ENCODE measurements at places on chromosomes 6 and 20.

GRCh38 chr6:161186173-161186769 lies 87.6 kb downstream of the AGPAT4 start:
- DNase-seq = no peak

GRCh38 chr6:15109338-15110090 lies 136.4 kb upstream of the JARID2 start:
- DNase-seq = no peak

DNA sequence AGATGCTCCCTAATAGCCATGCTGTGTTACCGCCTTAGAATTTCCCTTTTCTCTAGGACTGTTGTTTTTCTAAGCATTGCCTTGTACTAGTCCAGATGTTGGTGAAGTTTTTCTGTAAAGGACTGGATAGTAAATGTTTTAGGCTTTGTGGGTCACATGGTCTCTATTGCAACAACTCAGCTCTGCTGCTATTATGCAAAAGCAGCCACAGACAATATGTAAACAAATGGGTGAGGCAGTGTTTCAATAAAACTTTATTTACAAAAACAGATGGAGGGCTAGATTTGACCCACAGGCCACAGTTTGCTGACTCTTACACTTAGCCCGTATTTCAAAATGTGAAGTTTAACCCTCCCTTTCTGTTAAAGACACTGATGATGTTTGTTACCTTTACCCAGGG lies 207.6 kb upstream of the MYLIP start:
- no peak for DNase-seq

- no peak for DNase-seq
Observed at GRCh38 chr6:33696548-33697518, 14.7 kb downstream of the UQCC2 start.

DNA sequence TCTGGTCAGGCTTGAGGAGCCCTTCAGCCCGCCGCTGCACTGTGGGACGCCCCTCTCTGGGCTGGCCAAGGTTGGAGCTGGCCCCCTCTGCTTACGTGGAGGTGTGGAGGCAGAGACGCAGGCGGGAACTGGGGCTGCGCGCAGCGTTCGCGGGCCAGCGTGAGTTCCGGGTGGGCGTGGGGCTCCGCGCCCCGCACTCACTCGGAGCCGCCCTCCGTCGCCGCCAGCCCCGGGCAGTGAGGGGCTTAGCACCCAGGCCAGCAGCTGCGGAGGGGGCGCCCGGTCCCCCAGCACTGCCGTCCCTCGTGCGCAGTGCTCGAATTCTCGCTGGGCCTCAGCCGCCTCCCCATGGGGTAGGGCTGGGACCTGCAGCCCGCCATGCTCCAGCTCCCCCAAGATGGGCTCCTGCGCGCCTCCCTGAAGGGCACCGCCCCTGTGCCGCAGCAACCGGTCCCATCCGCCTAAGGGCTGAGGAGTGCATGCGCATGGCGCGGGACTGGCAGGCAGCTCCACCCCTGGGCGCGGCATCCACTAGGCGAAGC lies 695.9 kb downstream of the EPHA7 start:
- no peak for DNase-seq

DNA sequence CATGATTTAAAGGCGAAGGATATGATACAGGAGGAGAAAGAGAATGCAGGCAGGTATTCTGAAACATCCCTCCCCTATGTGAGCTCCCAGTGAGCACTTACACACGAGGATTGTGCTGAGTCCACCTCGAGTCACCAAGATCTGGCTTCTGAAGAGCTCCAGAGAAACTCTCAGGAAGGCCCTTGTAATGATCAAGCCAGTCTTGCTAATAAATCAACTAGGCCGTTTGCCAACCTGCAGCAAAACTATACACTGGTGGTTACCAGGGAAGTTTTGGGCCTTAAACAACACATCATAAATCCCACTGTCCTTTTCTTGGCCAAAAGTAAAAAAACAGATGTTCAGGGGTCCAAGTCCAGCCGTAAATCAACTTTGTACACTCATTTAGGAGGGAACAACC lies 79.2 kb downstream of the STXBP5 start:
- no peak for DNase-seq

- no peak for DNase-seq
Observed at GRCh38 chr6:138653435-138653834, 120.1 kb upstream of the CCDC28A start.

GRCh38 chr6:46526607-46527006 lies 35.4 kb upstream of the RCAN2 start:
- no peak for DNase-seq

- no peak for DNase-seq
Observed at GRCh38 chr6:155678361-155678760, 222.7 kb upstream of the NOX3 start.

GRCh38 chr20:33846291-33846935 lies 35.3 kb downstream of the CHMP4B start:
- DNase-seq = no peak

- DNase-seq = no peak
Observed at GRCh38 chr20:54028276-54029011, 42.0 kb downstream of the BCAS1 start.

DNA sequence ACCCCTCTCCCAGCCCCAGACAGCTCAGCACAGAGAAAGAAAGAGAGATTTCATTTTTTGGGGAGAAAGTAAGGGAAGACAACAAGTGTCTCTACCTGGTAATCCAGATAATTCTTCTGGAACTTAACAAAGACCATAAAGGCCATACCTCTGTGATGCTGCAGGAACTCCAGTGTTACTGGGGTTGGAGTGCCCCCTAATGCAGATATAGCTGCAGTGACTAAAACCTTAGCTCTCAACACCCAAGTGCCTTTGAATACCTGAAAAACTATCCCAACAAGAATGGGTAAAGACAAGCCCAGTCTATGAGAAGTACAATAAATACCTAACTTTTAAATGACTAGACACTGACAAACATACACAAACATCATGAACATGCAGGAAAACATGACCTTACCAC lies 365.3 kb upstream of the PTCHD4 start:
- no peak for DNase-seq

- DNase-seq = no peak
Observed at GRCh38 chr6:22363714-22364239, 66.9 kb upstream of the PRL start.

DNA sequence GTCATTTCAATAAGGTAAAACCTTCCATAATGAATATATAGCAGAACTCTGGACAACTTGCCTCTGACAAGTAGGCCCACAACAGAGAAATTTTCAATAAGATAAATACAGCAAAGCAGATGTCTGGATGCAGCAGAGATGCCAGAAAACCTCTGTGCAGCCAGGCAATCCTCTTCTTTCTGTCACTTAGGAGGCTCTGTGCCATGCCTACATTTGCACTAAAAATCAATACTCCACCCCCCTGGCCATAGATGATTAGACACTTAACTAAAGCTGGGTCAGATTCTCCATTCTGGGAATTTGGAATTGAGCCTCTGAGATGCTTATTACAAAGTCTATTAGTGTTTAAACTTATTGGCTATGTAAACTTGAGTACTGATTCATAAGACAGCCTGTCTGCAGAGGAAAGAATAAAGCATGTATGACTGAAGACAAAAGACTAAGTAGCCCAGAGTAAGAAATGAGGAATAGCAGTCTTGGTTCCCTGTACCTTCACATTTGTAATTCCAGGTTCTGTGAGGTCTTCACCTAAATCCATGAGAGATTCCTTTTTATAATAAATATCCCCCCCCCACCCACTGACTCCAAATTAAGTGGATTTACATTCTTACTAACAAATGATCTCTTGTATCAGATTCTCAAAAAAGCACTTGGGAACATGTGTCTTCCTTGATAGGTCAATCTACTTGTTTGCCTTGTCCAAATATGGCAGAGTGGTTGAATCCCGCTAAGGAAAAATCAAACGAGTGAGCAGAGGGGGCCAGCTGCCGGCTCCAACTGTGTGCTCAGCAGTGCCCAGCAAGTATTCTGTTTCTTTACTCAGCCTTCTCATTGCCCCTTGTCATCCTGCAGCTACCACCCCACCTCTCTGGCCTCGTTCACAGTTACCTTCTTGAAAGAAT lies 20.4 kb downstream of the MAN1A1 start:
- DNase-seq = no peak

GRCh38 chr20:39623584-39624234 lies 661.6 kb downstream of the DHX35 start:
- no peak for DNase-seq

- no peak for DNase-seq
Observed at GRCh38 chr6:72476646-72477045, 145.2 kb upstream of the KCNQ5 start.

DNA sequence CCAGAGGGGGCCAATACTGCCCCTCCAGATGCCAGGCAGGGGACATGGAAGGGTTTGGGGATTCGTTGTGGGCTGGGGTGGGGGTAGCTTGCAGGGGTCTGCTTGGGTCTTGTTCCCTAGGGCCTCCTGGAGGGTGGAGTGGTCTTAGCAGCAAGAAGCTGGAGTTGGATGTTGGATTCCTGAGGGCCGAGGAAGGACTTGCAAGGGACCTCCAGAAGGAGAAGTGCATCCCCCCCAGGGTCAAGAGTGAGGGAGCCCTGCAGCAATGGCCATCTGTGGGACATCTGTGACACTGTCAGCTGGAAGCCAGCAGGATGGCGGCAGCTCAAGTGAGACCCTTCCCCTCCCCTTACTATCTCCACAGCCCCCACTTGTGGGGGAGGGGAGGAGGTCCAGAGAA lies 25.4 kb upstream of the CCN5 start:
- DNase-seq = no peak

DNA sequence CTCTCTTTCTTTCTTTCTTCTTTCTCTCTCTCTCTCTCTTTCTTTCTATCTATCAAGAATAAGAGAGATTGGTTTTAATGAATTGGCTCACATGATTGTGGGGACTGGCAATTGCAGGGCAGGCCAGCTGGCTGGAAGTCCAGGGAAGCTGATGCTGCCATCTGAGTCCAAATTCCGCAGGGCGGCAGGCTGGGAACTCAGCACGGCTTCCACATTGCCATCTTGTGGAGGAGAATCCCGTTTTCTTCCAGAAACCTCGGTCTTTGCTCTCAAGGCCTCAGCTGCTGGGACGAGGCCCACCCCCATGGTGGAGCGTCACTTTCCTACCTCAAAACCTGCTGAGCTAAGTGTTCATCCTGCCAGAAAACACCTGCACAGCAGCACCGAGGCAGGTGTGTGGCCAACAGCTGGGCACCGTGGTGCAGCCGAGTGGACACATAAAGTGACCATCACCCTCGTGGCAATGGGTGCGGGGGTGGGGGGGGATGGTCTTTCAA lies 58.8 kb upstream of the SLCO4A1 start:
- no peak for DNase-seq

GRCh38 chr6:158867381-158868121 lies 48.4 kb upstream of the EZR start:
- no peak for DNase-seq

DNA sequence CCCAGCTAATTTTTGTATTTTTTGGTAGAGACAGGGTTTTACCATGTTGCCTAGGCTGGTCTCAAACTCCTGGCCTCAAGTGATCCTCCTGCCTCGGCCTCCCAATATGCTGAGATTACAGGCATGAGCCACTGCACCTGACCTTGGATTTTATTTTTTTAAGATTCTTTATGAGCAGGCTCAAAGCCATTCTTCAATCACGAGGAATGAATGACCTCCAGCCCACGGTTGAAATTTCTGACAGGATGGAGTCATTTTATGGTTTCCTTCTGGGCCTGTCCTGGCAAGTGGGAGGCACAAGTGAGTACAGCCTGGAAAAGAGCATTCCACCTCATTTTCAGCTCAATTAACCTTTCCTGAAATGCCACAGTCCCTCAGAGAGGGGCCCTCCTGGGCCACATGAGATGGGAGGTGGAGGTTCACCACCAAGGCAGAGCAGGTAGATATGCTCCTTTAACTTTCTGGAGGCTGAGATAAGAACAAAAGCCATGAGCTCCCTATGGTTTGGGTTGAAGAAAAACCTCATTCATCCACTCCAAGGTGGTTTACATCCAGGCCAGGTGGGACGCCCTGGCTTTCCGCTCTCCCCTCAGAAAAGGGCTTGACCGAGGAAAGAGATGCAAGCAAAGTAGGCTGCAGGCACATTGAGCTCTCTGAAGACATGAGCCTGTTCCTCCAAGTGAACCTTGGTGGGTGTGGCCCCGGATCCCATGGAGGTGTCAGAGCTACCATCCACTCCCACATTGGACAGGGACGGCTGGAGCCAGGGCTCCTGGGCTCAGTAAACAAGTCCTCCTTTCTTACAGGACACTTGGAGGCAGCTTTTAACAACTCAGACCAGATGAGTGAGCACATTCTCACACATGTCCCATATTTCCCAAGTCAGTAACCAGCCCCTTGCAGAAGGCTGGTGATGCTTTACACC lies 208.5 kb upstream of the SSTR4 start:
- no peak for DNase-seq

GRCh38 chr20:45311589-45312211 lies 3.6 kb upstream of the MATN4 start:
- DNase-seq = no peak

DNA sequence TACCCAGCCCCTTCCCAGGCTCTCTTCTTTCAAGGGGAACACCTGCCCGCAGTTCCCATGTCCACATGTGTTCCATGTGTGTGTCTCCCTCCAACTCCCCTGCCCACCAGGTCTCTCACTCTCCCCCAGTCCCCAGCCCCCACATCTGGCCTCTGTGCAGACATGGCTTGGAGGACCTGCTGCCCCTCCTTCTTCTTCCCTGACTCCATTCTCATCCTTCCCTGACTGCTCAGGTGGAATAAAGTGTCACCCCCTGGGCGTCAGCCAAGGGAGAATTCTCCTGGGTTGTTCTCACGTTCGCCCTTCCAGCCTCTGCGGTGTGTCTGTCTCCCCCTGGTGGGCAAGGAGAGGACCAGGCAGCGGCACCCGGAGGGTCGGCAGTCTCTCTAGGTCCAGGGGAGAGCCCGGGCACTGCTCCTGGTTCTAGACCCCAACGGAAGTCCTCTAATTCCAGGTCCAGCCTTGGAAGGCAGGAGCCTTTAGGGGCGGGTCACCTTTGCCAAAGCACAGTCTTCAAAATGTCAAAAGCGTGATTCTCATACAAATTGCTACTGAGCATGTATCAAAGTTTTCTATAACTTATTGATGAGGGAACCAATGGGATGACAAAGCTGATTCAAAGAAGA lies 50.5 kb downstream of the EBF4 start:
- DNase-seq = peak; percentile 39

DNA sequence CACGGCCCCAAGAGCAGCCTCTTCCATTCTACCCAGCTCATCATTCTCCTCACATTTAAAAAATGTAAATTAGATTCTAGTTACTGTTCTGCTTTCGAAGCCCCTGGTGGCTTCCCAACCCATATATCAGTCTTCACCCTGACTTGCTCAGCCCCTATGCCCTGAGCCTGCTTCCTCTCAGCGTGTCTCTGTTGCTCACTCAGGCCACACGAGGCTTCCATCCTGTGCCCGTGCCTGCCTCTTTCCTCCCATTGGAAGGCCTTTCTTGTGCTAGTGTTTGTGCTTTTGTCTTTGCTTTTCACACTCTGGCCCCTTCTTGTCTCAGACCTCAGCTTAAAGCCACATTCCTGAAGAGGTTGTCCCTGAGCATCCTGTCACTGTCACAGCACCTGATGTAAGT lies 78.1 kb downstream of the AFDN start:
- no peak for DNase-seq

- DNase-seq = no peak
Observed at GRCh38 chr20:45019027-45019761, 52.9 kb downstream of the STK4 start.

- DNase-seq = no peak
Observed at GRCh38 chr6:150435832-150436231, 67.0 kb downstream of the IYD start.

Data from T-helper 22 cell (primary cell).